ENCODE measurements at places on chromosomes 6 and 20. TPM values are rescaled to one million over a fixed set of nuclear protein-coding genes. Genes with fewer than 3 reads are reported as not detected.

Gene DDR1
- 72.0 TPM for total RNA-seq

DNA sequence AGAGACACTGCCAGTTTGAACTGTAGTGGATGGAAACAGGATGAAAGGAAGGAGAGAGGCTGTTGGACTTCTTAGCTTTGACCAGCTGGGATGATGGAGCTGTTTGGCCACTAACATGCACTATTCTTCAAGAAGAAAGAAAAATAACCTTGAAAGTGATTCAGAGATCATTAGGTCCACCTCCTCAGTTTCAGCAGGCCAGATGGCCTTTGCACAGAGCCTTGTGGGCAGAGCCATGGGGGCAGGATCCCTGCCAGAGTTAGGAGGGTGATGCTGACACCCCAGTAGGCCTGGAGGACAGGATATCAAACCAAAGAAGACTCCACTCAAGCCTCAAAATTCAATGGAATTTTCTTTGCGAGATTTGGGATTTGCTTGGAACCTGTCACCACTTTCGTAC, 74.5 kb upstream of the TMEM181 start:
- no peak for DNase-seq

DNA sequence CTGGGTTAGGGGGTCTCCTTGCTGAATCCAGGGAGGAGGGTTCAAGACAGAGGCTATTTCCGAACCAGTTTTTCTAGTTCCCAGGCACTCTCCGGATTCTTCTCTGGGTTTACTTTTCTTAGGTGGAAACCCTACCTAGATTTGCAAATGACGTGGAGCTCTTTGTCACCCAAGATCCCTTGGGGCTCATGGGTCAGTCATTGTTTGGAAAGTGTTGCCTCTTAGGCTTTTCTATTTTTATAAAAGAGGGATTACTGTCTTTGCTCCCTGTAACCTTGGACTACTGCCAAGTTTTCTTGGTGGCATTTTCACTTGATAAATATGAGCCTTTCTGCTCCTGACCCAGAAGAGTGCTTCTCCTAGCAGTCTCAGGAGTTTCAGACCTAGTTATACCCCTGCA, 33.6 kb downstream of the FAM209B start:
- DNase-seq: no peak

Gene ADGRB3
- 4.7 TPM for total RNA-seq

DNA sequence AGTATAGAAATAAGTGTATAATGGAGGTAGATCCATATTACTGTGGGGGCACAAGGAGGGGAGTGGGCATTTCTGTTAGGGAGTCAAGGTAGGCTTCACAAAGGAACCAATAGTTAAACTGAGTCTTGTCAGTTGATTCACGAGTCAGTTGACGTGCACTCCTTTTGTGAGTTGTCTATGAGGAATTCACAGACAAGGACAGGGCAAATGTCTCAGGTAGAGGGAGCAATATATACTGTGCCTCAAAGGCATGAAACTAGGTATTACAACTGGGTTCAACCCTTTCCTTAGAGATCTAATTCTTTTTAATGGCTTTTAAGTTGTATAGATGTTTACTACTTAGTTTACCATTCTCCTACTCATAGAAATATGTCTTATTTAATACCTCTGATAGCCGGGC, 11.0 kb downstream of the TMEM14C start:
- DNase-seq: no peak

DNA sequence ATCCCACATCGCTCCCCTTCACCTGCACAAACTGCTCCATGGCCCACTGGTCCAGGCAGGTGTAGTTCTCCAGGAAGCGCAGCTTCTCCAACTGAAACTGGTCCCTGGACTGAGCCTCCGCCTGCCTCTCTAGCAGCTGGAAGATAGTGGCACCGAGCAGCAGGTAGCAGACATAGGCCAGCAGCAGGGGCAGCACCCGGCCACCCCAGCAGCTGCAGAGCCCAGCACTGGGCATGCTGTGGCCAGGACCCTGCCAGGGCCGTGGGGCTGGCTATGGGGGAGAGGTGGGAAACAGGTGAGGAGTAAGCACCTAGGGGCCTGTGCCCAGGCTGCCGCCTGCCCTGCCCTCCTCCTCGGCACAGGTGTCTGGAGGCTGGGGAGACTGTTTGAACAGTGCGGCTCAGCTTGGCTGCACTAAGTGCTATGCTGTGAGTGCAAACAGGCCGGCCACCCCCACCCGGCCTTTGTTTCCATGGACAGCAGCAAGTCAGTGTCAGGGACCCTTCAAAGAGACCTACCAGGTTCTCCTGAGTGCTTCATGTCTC, at the start of gene KCNK16:
TSS of gene KCNK16 (minus strand) at position 397 of the 545 bp plus-strand sequence. CDS start at position 235, 162 bp downstream.
- no peak for DNase-seq

- no peak for DNase-seq
These were observed 176.7 kb upstream of the HSF2 start for GRCh38 chr6:122222761-122223160.

DNA sequence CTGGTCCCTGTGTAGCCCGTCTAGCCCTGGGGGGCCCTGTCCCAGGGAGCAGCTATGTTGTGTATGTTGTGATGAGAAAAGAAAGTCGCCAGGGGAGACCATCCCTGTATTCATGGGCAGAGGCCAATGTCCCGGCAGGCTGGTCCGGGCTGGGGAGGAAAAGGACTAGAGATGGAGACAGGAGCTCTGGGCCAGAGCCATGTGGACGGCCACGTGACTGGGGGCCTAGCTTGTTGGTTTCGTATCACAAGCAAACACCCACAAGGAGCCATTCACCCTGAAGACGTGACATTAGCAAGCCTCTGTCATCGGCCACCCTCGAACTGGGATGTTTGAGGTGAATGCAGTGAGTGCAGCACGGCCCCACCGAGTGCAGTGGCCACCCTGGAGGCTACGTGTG, 2.9 kb upstream of the HRH3 start:
- DNase-seq: no peak

DNA sequence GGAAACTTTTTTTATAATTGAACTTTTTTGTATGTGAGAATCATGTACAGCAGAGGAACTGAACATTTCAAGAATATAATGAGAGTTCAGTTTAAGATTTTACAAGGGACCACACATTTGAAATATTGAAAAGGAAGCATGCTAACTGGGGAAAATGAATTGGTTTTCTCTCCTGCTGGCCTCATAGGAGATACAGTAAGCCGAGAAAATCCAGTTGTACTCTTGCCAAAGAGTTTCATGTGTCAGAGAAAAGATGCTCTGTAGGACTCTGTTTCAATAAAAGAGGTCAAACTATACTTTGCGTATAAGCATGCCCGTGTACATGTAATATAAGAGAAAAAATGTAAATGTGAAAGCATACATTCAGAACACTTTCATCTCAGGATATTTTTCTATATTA, 393.5 kb upstream of the NRSN1 start:
- DNase-seq: no peak

DNA sequence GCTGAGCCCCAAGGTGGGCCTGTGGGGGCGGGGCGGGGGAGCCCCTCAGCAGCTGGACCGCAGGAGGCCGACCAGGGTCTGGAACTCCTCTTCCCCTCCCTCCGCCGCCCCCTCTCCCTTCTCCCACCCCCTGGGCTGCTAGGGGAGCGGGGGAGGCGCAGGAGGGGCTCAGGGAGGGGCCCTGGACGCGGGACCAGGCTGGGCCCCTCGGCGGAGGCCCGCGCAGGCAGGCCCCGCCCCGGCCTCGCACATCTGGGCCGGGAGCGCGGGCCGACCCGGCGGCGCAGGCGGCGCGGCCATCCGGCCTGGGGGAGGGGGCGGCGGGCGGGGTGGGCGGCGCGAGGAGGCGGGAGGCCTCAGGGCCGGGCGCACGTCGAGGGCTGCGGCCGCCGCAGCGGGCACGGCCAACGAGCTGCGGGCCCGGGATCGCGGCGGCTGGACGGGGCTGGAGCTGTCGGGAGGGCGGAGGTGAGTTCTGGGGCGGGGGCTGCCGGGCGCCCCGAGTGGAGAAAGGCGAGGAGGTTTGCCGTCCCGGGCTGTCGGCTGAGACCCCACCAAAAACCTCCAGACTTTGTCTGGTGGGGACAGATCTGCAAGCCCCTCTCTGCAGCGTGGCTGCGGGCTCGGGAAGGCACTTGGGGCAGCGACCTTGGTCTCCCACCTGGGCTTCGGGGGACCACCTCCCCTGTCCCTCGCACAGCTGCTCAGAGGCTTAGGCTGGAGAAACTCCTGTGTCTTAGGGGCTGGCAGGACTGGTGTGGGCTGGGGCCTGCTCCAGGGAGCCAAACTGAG, at the start of gene HSPA12B:
TSS of gene HSPA12B (plus strand) at position 359 of the 792 bp plus-strand sequence. CDS start 5,990 bp downstream, outside the sequence.
- no peak for DNase-seq

Gene HSPA12B
- total RNA-seq: not detected

Gene RFX6
- total RNA-seq: not detected

DNA sequence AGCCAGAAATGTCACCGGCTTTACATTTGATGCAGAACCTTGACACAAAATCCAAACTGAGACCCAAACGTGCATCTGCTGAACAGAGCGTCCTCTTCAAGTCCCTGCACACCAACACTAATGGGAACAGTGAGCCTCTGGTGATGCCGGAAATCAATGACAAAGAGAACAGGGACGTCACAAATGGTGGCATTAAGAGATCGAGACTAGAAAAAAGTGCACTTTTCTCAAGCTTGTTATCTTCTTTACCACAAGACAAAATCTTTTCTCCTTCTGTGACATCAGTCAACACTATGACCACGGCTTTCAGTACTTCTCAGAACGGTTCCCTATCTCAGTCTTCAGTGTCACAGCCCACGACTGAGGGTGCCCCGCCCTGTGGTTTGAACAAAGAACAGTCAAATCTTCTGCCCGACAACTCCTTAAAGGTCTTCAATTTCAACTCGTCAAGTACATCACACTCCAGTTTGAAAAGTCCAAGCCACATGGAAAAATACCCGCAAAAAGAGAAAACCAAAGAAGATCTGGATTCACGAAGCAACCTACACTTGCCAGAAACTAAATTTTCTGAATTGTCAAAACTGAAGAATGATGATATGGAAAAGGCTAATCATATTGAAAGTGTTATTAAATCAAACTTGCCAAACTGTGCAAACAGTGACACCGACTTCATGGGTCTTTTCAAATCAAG, 108.4 kb downstream of the RTN4IP1 start:
- DNase-seq: no peak

Gene CLDN20
- total RNA-seq: not detected

DNA sequence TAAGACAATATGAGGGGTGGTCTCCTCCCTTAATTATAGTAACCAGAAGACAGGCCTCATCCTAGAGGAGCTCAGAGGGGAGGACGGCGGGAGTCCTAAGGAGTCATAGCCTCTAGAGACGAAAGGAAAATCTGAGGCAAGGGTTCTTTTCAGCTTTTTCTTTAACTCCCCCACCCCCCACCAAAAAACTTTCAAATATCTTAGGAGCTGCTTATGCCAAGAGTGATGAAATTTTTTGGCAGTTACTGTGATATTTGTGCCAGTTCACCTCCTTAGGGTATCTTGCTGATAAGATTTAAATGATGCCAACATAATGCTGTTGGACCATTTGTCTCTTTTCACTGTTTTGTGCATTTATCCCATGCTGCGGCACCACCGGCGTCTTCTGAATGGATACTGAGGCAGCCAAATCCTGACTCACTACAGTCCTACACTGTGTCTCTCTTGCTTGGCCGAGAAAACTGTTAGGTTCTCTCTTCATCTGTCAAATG, 44.5 kb upstream of the DSE start:
- DNase-seq: no peak

DNA sequence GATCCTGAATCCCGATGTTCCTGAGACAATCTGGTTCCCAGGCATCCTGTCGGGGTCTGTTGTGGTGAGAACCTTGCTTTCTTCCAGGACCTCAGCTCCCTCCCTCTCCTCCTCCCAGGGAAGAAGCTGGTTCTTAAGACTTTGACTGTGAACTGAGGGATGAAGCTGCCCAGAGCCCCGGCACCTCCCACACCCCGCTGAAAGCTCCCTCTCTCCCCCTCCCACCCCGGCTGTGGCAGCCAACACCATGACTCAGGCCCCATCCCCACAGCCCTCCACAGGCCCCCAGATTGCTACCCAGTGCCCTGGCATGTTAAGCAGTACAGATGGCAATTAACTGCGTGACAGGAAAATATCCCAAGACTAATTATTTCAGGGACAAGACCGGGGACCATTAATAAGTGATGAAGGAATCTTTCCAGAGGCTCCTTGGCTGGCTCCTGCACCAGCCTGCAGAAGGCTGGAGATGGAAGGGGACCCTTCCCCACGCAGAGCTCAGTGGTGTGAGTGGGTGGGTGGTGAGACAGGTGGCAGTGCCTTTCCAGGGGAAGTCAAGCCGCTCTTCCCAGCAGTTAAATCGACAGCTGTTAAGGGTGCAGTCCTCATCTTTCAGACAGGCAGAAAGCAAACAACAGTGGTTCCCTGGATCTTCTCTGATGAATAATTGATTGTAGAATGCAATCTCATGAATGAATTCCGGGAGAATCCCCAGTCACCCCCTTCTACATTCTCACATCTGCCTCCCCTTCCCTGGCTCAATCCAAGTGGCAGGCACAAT, 237.9 kb downstream of the LRFN2 start:
- no peak for DNase-seq

- DNase-seq: no peak
These were observed 10.5 kb downstream of the GNAS-AS1 start for GRCh38 chr20:58839991-58840747.

- DNase-seq: no peak
These were observed 179.0 kb upstream of the CST7 start for GRCh38 chr20:24769878-24770627.

GRCh38 chr6:15620611-15621010, 42.2 kb downstream of the DTNBP1 start:
- no peak for DNase-seq

Gene CENPW
- 29.0 TPM for total RNA-seq

DNA sequence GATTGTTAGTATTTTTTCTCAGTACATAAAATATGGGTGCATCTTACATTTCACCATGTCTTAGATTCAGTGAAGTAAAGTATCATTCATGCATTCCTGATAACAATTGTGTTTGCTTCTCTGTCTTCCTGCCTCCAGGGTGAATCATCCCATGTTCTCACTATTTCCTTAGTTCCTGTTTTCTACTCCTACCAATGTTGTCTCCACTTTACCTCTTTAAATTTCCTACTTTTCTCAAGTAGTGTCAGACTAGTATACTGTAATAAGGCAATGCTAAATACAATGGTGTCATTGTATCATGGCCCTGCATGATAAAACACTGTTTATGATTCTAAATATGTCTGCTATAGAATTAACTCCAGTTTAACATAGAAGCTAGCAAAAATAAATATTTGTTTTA, 37.4 kb upstream of the GABRR1 start:
- no peak for DNase-seq

- no peak for DNase-seq
These were observed 75.7 kb upstream of the OPRM1 start for GRCh38 chr6:153963352-153963751.

DNA sequence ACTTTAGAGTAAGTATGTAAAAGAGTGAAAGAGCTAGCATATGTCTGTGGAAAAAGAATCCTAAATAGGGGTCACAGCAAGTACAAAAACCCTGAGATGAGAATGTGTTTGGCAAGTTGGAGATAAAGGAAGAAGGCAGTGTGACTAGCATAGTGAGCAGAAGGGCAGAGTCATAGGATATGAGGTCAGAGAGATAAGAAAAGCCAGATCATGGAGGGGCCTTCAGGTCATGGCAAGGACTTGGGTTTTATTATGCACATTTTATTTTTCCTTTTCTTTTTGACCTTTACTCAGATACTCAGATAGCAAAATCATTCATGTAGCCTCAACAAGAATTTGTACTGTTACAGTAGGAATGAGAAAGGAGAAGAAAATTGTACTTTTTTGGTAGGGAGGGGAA, 138.0 kb downstream of the GJA1 start:
- no peak for DNase-seq

Gene ERVFRD-1
- total RNA-seq: not detected
